ENCODE measurements at places on chromosomes 4 and X. TPM values are rescaled to one million over a fixed set of nuclear protein-coding genes. Genes with fewer than 3 reads are reported as not detected.

GRCh38 chr4:119172223-119172622 is 36.6 kb downstream of the MYOZ2 start:
- H3K4me3 ChIP-seq, result no peak overlapping the region
- H3K4me1 ChIP-seq, result no peaks in the 10 kb centered on the region
- H3K27ac ChIP-seq, result no peak overlapping the region
- H3K27me3 ChIP-seq, result no peaks in the 10 kb centered on the region
- DNase-seq, result no peak

Gene NEUROG2
- not detected for total RNA-seq

GRCh38 chr4:3368334-3368733 is 73.4 kb upstream of the HGFAC start:
- H3K27me3 ChIP-seq, result peaks cover 10% of the 10 kb centered on the region
- peaks cover 52% of the 10 kb centered on the region for H3K4me1 ChIP-seq
- H3K4me3 ChIP-seq, result no peak overlapping the region

Gene RBM47
- total RNA-seq, result 4.6 TPM

DNA sequence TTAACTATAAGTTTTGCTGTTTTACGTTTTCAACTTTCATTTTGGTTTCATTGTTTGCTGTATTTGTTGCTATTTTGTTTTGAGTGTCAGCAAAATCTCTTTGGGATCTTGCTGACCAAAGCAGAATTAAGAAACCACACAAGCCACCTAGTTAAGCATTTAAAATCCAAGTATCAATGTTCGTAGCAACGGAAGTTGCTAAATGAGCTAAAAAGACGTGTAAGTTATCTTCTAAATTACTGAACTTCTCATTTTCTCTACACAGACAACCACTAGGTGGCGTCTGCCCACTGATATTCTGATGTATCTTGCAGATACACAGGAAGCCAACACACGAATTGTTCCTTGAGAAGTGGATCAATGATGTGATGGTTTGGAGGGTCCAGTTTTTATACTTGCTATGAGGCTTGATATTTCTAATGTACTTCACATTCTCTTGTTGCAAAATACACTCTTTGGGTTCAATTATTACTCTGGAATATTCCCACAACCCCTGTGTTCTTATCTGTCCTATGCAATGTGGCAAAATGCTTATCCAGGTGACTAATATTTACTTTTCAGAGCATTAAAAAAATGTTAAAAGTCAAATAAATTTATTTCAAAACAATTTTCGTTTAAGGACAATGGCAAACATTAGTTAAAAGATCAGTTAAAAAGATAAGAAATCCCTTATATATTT is 250.5 kb downstream of the TECRL start:
- DNase-seq, result peak; percentile 61
- H3K27me3 ChIP-seq, result peaks cover 3% of the 10 kb centered on the region
- H3K4me3 ChIP-seq, result no peak overlapping the region

Gene PLS3
- 122 TPM for total RNA-seq

DNA sequence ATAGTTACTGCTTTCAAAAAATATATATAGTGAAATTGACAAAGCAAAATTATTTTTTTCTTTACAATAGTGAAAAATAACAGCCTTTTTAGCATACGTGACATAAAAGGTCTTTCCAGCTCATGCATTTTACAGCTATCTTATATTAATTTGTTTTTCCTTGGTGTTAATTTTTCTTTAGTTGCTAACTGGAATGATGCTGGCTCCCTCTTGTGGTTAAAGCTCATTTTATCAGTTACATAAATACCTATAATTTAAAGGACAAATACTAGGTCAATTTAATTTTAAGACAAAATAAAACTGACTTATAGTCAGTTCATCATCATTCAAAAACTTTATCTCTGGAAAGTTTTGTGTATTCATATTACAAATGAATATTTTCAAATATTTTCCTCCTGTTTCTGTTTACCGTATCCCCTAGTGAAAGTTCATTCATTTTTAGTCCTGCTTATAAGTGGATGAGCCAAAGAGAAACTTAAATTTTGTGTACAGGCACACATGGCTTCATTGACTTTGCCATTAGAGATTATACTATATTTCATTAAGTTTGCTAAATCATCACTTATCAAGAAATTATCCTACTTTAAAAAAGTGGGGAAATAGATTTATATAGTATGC is 9.9 kb upstream of the ANAPC4 start:
- no peaks in the 10 kb centered on the region for H3K27me3 ChIP-seq
- H3K36me3 ChIP-seq, result no peaks in the 10 kb centered on the region
- no peak for DNase-seq
- H3K27ac ChIP-seq, result no peak overlapping the region
- H3K4me1 ChIP-seq, result no peaks in the 10 kb centered on the region

Gene LANCL3
- total RNA-seq, result 0.46 TPM

DNA sequence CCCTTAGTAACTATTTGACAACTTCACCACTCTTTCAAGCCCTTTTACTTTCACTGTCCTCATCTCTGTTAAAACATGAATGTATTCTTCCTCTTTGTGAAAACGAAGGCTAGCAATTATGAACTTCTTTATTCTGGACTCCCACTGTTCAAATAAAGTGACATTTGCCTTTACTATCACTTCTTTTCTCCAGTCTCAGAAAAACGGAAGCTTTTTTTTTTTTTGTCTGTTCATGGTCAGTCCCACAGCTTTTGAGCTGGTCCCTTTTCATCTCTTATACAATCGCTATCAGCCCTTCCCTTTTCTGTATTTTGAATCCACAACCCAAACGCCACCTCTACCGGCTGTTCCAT is 327.7 kb downstream of the DKK2 start:
- H3K27me3 ChIP-seq, result peaks cover 2% of the 10 kb centered on the region
- no peak overlapping the region for H3K27ac ChIP-seq
- H3K4me1 ChIP-seq, result no peaks in the 10 kb centered on the region
- no peak overlapping the region for H3K4me3 ChIP-seq
- DNase-seq, result no peak

GRCh38 chr4:17332478-17332877 is 179.4 kb downstream of the QDPR start:
- H3K27ac ChIP-seq, result no peak overlapping the region
- no peak overlapping the region for H3K4me3 ChIP-seq
- peaks cover 7% of the 10 kb centered on the region for H3K27me3 ChIP-seq
- DNase-seq, result no peak
- H3K4me1 ChIP-seq, result peaks cover 37% of the 10 kb centered on the region
- no peaks in the 10 kb centered on the region for H3K36me3 ChIP-seq

Gene HS3ST1
- 0.44 TPM for total RNA-seq

Gene NOX1
- total RNA-seq, result not detected

- no peaks in the 10 kb centered on the region for H3K4me1 ChIP-seq
- H3K36me3 ChIP-seq, result no peaks in the 10 kb centered on the region
- no peaks in the 10 kb centered on the region for H3K27me3 ChIP-seq
- no peak overlapping the region for H3K4me3 ChIP-seq
- DNase-seq, result no peak
- no peak overlapping the region for H3K27ac ChIP-seq
Observed at GRCh38 chr4:146790515-146790914, 151.8 kb downstream of the POU4F2 start.

- H3K27ac ChIP-seq, result no peak overlapping the region
- H3K27me3 ChIP-seq, result peaks cover 4% of the 10 kb centered on the region
- H3K36me3 ChIP-seq, result peaks cover 4% of the 10 kb centered on the region
- no peaks in the 10 kb centered on the region for H3K4me1 ChIP-seq
- no peak overlapping the region for H3K4me3 ChIP-seq
- peak; percentile 35 for DNase-seq
Observed at GRCh38 chr4:183249854-183250253, 70.2 kb downstream of the CLDN22 start.

DNA sequence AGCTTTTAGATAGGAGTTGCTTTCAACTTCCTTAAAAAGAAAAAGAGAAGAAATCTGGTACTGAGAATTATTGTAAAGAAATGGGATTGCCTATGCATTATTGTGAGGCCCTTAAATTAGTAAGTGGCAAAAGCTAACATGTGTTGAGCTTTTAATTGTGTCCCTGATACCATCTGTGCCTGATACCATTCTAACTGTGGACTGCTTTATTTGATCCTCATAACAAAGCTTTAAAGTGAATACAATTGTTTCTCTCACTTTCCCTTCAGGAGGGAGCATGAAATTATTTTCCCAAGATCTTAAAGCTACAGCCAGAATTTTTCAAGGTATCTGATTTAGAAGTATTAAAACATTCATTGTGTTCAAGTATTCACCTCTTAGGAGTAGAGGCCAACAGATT is 9.9 kb downstream of the KCTD8 start:
- H3K36me3 ChIP-seq, result no peaks in the 10 kb centered on the region
- no peak overlapping the region for H3K27ac ChIP-seq
- H3K4me1 ChIP-seq, result no peaks in the 10 kb centered on the region
- H3K27me3 ChIP-seq, result no peaks in the 10 kb centered on the region
- H3K4me3 ChIP-seq, result no peak overlapping the region

DNA sequence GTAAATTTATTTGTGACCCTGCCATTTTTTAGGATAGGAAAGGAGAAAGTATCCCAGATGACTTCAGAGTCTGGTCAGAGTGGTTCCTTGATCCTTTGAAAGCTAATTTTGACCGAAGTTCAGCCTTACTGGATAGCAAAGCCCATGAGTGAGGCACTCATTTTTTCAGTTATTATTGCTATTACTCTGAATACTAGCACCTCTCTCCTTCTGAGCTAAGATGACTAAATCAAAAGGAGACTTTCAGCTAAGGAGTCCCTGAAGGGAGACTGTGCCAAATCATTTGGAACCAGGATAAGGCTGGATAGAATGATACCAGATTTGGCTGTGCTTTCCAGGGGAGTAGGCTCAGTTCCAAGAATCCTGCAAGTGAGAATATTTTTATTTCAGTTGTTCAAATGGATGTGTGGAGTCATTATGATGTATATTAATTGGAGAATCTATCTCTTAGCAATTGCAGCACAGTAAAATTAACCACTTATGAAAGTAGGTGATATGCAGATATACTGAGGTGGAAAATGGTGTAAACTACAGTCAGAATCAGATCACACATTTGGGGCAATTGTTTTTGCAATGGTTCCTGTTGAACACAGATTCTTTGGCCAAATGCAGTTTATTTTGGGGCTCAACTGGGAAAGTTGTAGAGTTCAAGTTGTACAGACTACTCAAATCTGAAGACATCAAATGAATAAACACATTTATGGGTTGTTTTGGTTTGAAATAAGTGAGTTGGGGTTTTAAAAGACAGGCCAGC is 1.2 kb downstream of the P2RY10 start:
- no peak overlapping the region for H3K27ac ChIP-seq
- no peaks in the 10 kb centered on the region for H3K36me3 ChIP-seq
- H3K27me3 ChIP-seq, result no peaks in the 10 kb centered on the region
- no peak for DNase-seq

DNA sequence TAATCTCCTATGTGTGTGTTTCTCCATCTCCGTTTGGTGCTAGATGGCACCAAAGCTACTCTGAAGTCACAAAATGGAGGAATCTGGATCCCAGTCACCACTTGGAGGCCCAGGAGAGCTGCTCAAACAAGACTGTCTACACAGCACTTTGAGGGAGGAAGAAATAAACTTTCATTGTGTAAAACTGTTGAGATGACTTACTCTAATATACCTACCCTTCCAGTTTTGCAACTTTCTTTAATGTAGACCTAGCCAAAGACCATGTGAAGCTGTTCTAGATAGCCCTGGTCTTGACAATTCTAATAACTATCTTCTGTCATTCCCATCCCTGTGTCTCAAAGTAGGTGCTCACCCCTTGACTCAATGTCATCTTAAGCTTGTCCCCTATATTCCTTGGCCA is 52.8 kb upstream of the TAB3 start:
- no peak for DNase-seq
- no peaks in the 10 kb centered on the region for H3K36me3 ChIP-seq

- no peaks in the 10 kb centered on the region for H3K36me3 ChIP-seq
- no peak overlapping the region for H3K4me3 ChIP-seq
- H3K27ac ChIP-seq, result no peak overlapping the region
- peaks cover 6% of the 10 kb centered on the region for H3K27me3 ChIP-seq
- DNase-seq, result peak; percentile 4
- H3K4me1 ChIP-seq, result peaks cover 2% of the 10 kb centered on the region
Observed at GRCh38 chrX:39438603-39439602, 637.6 kb downstream of the MID1IP1 start.

- no peak overlapping the region for H3K27ac ChIP-seq
- H3K27me3 ChIP-seq, result peaks cover 11% of the 10 kb centered on the region
- DNase-seq, result no peak
Observed at GRCh38 chr4:6988016-6988715, 55.0 kb upstream of the TADA2B start.

DNA sequence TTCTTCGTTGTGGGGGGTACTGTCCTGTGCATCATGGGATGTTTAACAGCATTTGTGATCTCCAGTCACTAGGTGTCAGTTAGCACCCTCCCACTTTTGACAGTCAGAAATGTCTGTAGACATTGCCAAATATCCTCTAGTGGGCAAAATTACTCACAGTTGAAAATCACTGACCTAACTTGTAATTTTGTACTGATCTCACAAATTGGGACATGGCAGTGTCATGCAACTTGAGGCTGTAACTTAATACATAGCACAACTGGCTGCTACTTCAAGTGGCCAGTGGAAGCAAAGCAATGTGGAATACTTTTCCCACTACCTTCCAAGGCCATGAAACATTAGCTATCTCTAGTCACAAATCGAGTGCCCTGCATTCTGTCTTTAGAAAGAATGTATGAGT is 23.2 kb upstream of the TSPAN7 start:
- no peak overlapping the region for H3K4me3 ChIP-seq
- H3K4me1 ChIP-seq, result no peaks in the 10 kb centered on the region
- H3K36me3 ChIP-seq, result no peaks in the 10 kb centered on the region
- H3K27me3 ChIP-seq, result no peaks in the 10 kb centered on the region
- DNase-seq, result no peak
- no peak overlapping the region for H3K27ac ChIP-seq

Gene ZNF674
- total RNA-seq, result 7.3 TPM

DNA sequence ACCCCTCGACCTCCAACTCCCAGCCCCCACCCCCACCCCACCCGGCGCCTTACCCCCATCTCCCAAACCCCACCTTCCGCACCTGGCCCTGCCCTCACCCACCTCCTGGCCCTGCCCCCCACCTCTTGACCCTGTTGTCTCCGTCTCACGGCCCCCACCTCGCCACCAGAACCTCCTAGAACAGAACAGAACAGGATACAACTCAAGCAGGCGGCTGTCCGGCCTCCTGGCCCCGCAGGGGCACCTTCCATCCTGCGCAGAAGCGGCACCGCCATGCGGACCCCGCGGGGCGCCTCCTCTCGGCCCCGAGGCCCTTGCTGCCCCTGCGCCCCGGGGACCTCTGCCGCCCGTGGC is 354 bp downstream of the CTAG2 start:
- H3K4me1 ChIP-seq, result peaks cover 5% of the 10 kb centered on the region
- H3K36me3 ChIP-seq, result no peaks in the 10 kb centered on the region
- no peak overlapping the region for H3K27ac ChIP-seq
- no peak for DNase-seq

- H3K4me1 ChIP-seq, result no peaks in the 10 kb centered on the region
- no peak overlapping the region for H3K4me3 ChIP-seq
- no peak overlapping the region for H3K27ac ChIP-seq
- no peaks in the 10 kb centered on the region for H3K36me3 ChIP-seq
- H3K27me3 ChIP-seq, result no peaks in the 10 kb centered on the region
Observed at GRCh38 chrX:150352114-150352513, 11.0 kb upstream of the MAMLD1 start.

Gene MAMLD1
- total RNA-seq, result 2.8 TPM

Gene ARL13A
- total RNA-seq, result not detected

Gene RNF128
- total RNA-seq, result 2.5 TPM

Gene FAM193A
- total RNA-seq, result 33.7 TPM

GRCh38 chr4:40421839-40422708 is 86.9 kb downstream of the CHRNA9 start:
- peaks cover 3% of the 10 kb centered on the region for H3K36me3 ChIP-seq
- H3K27me3 ChIP-seq, result peaks cover 5% of the 10 kb centered on the region
- no peak overlapping the region for H3K27ac ChIP-seq
- H3K4me1 ChIP-seq, result no peaks in the 10 kb centered on the region
- DNase-seq, result no peak

Gene IL13RA1
- 41.8 TPM for total RNA-seq

GRCh38 chrX:38973322-38973721 is 172.1 kb downstream of the MID1IP1 start:
- H3K27ac ChIP-seq, result no peak overlapping the region
- H3K4me1 ChIP-seq, result no peaks in the 10 kb centered on the region
- no peak overlapping the region for H3K4me3 ChIP-seq
- no peaks in the 10 kb centered on the region for H3K27me3 ChIP-seq
- no peaks in the 10 kb centered on the region for H3K36me3 ChIP-seq

Data from endothelial cell (in vitro differentiated cells).